ENCODE measurements at places on chromosomes 11 and 22. TPM values are rescaled to one million over a fixed set of nuclear protein-coding genes. Genes with fewer than 3 reads are reported as not detected.

LRP4 gene
- total RNA-seq: 21.8 TPM

- DNase-seq: no peak
These were observed 21.8 kb upstream of the CD5 start for GRCh38 chr11:61080526-61080925.

DNA sequence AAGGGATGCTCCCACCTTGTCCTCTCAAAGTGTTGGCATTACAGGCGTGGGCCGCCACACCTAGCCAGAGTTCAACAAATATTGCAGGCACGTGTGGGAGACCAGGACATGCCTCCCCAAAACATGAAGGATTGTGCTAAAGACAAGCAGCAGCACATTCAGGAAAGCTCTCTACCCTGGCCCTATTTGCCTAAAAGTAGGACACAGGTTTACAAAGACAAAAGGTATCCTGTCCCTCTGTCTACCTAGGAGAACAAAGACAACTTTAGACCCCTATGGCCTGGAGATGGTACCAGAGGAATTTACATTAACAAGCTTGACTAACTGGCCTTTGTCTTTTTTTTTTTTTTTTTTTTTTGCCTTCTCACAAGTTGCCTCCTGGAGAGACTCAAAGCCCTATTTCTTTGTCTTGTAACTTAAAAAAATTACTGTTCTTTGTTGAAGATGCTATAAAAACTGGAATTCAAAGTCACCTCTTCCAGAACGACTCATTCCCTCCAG, 859 bp upstream of the ACCS start:
- no peak for DNase-seq

DNA sequence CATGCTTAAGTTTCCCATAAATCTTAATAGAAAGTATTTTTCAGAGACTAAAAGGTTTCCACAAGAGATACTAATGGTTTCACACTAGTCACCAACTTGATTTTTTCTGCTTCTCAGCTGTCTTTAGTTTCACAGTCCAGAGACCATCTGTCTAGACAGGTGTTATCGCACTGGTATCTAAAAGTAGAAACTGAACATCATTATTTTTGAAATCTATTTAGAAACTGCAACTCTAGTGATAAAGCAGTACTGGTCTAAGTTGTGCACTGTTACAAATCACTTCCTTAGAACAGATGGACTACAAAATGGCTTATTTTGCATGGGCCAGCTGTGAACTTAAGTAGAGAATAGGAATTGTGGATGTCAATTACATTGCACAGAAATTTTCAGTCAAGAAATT, 78.0 kb downstream of the CNTN5 start:
- DNase-seq: no peak

GRCh38 chr22:48827904-48828555, 999.6 kb downstream of the BRD1 start:
- DNase-seq: no peak

GRCh38 chr11:133821776-133822175, 23.5 kb downstream of the SPATA19 start:
- peak; percentile 60 for DNase-seq

- no peak for DNase-seq
These were observed 655.1 kb upstream of the ARHGAP42 start for GRCh38 chr11:100031973-100032372.
